Activated T-helper 9 cell treated with anti-CD3 and anti-CD28 coated beads, Interleukin-2, amount 50 U/mL, for 16 hours (primary cell): ENCODE measurements at places on chromosomes 13 and 19.

GRCh38 chr19:5563008-5563431 lies 4.7 kb downstream of the TINCR start:
- no peak for DNase-seq

DNA sequence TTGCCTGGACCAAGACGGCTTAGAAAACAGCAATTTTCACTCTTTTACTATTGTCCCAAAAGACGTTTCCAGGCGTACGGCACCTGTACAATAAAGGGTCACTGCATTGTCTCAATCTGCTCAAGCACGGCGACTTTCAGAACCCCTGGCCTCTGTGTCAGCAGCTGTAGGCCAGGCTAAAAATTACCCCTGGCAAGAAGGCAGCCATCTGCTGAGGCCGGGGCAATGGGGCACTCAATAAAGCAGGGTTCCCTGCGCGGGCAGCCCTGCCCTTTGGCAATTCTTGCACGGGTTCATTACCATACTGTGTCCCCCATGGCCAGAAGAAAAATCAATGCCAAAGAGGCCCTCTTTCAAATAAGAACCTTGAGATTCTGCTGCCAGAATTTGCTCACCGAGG lies 52.1 kb downstream of the STK24 start:
- no peak for DNase-seq

GRCh38 chr13:28583651-28584091 lies 75.3 kb upstream of the POMP start:
- DNase-seq, result no peak

- no peak for DNase-seq
Observed at GRCh38 chr13:53143757-53144339, 115.2 kb downstream of the OLFM4 start.

GRCh38 chr13:77494226-77494625 lies 41.3 kb upstream of the SCEL start:
- no peak for DNase-seq

DNA sequence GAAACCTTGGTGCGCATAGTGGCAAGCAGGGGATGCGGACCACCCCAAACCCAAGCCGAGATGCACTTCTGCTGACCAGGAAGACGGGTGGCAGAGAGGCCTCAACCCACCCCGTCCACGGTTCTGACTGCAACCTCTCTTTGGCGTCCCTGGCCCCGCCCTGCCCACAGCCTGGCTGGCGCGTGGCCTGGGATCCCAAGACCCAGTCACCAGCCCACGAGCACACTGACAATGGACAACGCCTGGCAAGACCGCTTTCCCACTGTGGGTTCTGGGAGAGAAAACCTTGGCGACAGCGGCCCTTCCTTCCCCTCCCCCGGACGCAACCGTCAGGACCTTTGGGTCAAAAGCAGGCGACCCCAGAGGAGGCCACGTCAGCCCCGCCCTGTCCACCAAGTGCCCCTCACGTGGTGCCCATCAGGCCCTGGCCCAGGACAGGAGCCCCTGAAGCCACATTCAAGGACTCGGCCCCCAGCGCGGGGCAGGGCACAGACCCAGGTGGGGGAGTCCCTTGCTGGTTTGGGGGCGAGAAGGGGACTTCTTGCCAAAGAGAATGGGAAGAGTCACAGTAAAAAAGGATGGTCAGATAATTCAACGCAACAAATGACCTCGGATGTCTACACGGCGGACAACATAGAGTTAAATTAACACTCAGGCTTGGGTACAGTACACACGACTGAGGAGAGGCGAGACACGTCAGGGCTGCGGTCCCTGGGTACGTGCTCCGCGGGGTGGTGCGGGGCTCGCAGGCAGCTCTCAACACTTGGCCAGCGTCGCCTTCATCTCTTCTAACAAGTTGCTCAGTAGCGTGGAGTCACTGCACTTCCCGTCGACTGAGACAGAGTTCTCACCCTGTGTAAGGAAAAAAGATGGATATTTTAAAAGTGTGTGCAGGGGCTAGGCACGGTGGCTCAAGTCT lies 5.0 kb downstream of the IZUMO4 start:
- DNase-seq, result no peak

DNA sequence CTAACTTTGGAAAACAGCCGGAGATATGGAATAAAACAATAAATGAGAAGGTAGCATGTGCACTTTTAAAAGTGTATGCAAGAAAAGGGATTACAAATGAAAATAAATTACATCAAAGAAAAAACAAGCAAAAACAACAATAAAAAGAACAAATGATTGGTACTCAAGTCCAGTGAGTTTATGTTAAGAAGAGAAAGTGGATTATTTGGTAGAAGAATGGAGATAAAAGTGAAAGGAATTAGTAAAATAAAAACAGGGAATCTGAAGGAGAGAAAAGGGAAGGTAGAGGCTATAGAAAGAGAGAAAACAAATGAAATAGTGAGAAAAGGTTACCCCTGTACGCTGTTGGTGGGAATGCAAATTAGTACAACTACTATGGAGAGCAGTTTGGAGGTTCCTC lies 28.6 kb upstream of the KLF12 start:
- DNase-seq, result no peak

GRCh38 chr19:36772311-36773222 lies at the start of gene ZNF850:
Gene ZNF850, minus strand, starts transcription at chr19:36772807. Its CDS starts 10,201 bp downstream, at chr19:36762606.
- peak; percentile 87 for DNase-seq

DNA sequence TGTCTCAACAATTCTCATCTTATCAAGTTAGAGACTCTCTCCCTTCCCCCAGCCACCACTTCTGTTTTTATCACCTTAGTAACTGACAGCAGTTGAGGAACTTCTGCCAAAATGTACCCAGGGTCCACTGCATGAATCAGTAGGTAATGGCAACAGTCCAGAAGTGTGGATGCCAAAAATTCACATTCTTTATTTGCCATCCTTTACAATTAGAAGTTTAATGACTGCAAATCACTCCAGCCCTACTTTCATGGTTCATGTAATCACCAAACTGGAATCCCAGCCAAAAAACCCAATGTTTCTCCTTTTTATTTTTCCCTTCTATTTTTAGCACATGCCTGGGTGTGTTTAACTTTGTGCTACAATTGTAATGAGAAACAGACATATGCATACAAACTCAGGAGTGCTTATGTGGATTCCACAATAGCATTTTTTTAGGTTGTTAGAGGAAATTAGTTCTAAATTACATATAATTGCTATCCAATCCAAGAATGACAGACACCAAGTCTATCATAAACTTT lies 243.5 kb downstream of the RGCC start:
- no peak for DNase-seq

- no peak for DNase-seq
Observed at GRCh38 chr13:50463719-50464118, 379.8 kb downstream of the DLEU7 start.

GRCh38 chr19:39807846-39808364 lies 26.1 kb downstream of the DYRK1B start:
- no peak for DNase-seq

DNA sequence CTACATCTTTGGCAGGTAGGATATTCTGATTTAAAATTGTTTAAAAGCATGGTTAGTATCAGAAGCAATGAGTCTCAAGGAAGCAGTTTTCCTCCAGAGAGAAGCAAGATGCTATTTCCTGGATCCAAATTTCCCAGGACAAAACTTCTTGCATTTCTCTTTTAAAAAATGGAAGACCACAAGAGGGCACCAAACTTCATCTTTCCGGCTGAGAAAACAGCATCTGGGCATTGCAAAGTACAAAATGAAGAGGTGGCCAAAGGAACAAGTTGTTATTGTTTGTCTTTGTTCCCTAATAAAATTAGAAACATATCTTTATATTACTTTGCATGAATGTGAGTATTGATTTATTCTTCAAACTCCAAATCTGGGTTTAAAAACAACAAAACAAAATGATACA lies 60.0 kb upstream of the LRCH1 start:
- DNase-seq, result no peak

GRCh38 chr19:18417250-18418028 lies 1.8 kb upstream of the SSBP4 start:
- no peak for DNase-seq

GRCh38 chr13:103291798-103292572 lies 225.8 kb upstream of the SLC10A2 start:
- DNase-seq, result no peak

GRCh38 chr13:100235311-100235901 lies 146.5 kb downstream of the PCCA start:
- DNase-seq, result no peak

DNA sequence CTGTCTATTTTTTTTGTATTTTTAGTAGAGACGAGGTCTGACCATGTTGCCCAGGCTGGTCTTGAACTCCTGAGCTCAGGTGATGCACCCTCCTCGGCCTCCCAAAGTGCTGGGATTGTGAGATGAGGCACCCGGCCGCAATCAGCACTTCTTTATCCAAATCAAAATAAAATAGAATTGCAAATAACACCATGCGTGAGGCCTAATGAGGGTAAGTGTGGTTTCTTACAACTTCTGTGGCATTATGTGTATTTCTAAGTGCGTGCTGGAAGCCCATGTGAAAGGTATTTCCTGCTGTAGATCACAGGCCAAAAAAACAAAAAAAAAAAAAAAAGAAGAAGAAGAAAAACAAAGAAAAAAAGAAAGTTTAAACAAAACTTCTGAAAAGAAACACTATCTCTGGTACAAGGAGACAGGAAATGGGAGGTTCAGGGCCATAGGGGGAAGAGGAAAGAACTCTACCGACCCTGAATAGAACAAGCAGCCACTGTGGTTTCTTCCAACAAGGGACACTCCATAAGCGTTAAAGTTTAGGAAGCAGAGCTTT lies 3.0 kb upstream of the GRAMD1A start:
- DNase-seq, result no peak

GRCh38 chr19:20165971-20166592 lies 932 bp upstream of the ZNF486 start:
- no peak for DNase-seq

DNA sequence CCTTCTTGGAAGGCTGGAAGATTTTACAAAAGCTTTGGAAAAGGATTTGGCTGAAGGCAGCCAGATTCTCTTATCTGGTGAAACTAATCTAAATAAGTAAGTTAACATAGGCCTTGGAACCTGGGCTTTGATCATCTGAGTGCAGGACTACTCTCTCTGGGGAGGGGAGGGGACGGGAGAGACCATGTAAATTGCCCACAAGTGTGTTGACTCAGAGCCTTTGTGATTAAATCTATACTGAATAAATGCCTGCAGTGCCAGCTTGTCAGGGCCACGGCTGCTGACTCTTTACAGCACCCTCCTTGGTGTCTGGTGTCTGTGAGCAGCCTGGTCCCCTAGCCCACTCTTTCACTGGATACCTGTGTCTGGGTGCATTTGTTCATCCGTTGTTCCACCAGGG lies 251.4 kb downstream of the ITGBL1 start:
- no peak for DNase-seq

DNA sequence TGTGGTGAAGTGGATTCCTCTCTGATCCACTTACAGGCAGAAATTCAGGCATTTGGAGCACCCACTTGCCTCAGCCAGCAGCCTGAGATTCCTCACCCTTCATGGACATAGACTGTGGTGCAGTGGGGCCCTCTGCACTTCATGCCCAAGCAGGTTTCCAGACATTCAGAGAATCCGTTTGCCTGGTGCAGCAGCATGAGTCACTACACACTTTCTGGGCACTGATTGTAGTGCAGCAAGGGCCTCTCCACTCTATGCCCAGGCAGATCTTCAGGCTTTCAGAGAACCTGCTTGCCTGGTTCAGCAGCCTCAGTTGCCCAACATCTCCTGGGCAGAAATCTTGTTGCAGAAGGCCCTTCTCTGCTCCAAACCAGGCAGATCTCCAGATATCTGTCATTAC lies 920.9 kb downstream of the SLITRK5 start:
- DNase-seq, result no peak

DNA sequence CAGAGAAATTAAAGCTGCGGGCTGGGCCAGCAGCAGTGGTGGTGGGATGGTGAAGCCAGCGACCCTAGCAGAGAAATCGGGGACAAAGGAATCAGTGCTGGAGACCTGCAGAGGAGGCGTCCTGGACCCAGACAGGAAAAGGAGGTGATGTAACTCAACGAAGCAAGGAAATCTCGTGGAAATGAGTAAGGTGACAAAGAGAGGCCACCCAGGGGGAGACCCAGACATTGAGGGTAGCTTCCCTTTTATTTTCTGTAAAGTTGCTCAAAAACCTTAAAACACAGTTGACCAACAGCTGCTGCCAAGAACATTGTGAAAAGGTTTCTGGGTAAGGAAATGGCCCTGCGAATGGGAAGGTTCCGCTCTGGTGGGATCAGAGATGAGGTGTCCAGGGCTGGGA lies 13.3 kb upstream of the RETN start:
- DNase-seq, result no peak

DNA sequence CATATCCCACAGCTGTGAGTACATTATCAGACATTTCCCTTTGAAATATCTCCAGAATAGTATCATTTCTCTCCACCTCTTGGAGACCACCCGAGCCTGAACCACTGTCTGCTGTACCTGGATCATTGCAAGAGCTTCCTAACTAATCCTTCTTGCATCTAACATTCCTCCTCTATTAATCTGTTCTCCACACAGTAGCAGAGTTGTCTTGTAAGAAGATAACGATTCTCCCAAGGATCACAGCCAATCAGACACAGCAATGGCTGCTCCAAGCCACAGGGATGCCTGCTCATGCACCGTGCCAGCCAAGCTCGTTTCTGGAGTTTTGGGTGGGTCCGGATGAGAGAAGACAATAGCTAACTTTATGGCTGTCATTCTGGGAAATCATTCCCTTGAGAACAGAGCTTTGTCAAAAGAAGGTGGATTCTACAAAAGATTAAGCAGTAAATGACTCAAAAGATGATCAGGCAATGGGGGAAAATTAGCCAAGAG lies 14.5 kb upstream of the LAIR1 start:
- no peak for DNase-seq

- DNase-seq, result no peak
Observed at GRCh38 chr13:27665333-27665732, 43.6 kb downstream of the POLR1D start.

DNA sequence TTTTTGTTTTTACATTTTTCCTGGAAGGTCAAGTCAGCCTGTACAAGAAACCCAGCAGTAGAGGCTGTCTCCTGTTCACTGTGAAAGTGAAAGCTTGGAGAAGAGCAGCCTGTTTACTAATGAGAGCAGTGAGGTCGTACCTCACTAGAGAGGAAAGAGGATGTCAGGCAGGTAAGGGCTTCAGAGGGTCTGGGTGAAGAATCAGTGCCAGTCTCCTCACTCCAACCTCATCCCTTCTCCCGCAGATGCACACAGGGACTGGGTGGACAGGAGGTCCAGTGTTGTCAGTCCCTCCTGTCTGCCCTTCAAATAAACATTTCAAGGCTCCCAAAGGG lies 462.5 kb downstream of the KLF5 start:
- DNase-seq, result no peak

DNA sequence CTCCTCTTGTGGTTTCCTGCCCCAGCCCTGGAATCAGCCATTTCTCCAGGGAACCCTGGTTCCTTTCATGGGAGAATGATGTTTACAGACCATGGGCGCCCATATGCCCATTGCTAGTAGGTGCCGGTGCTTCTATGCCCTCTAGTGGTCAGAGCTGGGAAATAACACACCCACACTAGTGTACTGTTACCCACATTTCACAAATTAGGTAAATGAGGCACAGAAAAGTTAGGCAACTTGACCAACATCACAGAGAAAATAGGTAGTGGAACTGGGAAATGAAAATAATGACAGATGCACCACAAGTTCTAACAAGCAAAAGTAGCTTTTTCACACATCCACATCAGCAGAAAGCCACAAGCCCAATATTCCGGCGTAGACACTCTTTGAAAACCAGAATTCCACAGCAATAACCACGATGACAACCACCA lies 1.3 kb upstream of the CEACAM3 start:
- peak; percentile 39 for DNase-seq
